Gastrocnemius medialis (tissue), 4 donors: ENCODE measurements at places on chromosomes 4 and X.

- DNase-seq = no peak
- no peaks in the 10 kb centered on the region for H3K4me1 ChIP-seq
- H3K36me3 ChIP-seq = no peaks in the 10 kb centered on the region
- H3K4me3 ChIP-seq = no peak overlapping the region
Observed at GRCh38 chr4:68361146-68361589, 11.3 kb upstream of the YTHDC1 start.

- DNase-seq = no peak
- peak within 1 kb of the TSS; percentile 94 for H3K27ac ChIP-seq
- H3K4me1 ChIP-seq = peaks cover 29% of the 10 kb centered on the region
- peak within 1 kb of the TSS; percentile 84 for H3K4me3 ChIP-seq
Observed at GRCh38 chrX:53422861-53423306, at the start of gene RIBC1. Gene RIBC1 (plus strand): TSS chrX:53422873. CDS start chrX:53426277, 3,404 bp downstream.

GRCh38 chrX:129954804-129955203, 27.6 kb upstream of the BCORL1 start:
- H3K36me3 ChIP-seq = no peaks in the 10 kb centered on the region
- H3K4me3 ChIP-seq = no peak overlapping the region
- no peaks in the 10 kb centered on the region for H3K4me1 ChIP-seq
- no peak overlapping the region for H3K27ac ChIP-seq
- H3K27me3 ChIP-seq = no peaks in the 10 kb centered on the region
- DNase-seq = no peak

GRCh38 chr4:79923281-79923680, 149.7 kb downstream of the ANTXR2 start:
- H3K36me3 ChIP-seq = no peaks in the 10 kb centered on the region
- DNase-seq = no peak
- H3K27me3 ChIP-seq = no peaks in the 10 kb centered on the region
- H3K27ac ChIP-seq = no peak overlapping the region
- no peak overlapping the region for H3K4me3 ChIP-seq

GRCh38 chr4:112402098-112402497, 104.9 kb downstream of the ALPK1 start:
- no peaks in the 10 kb centered on the region for H3K4me1 ChIP-seq
- H3K27me3 ChIP-seq = no peaks in the 10 kb centered on the region
- no peak for DNase-seq
- H3K4me3 ChIP-seq = no peak overlapping the region
- no peak overlapping the region for H3K27ac ChIP-seq

- no peaks in the 10 kb centered on the region for H3K27me3 ChIP-seq
- H3K27ac ChIP-seq = no peak overlapping the region
- no peak for DNase-seq
Observed at GRCh38 chr4:11489453-11490083, 60.9 kb upstream of the HS3ST1 start.

GRCh38 chr4:153535772-153536513, 69.8 kb downstream of the TMEM131L start:
- no peaks in the 10 kb centered on the region for H3K27me3 ChIP-seq
- peak overlapping the region; percentile 14 for H3K27ac ChIP-seq
- no peak for DNase-seq
- H3K4me1 ChIP-seq = peaks cover 91% of the 10 kb centered on the region
- no peaks in the 10 kb centered on the region for H3K36me3 ChIP-seq
- H3K4me3 ChIP-seq = no peak overlapping the region

- no peaks in the 10 kb centered on the region for H3K27me3 ChIP-seq
- H3K27ac ChIP-seq = peak overlapping the region; percentile 74
- no peak for DNase-seq
- H3K36me3 ChIP-seq = no peaks in the 10 kb centered on the region
Observed at GRCh38 chr4:151532001-151532708, 123.2 kb downstream of the FHIP1A start.

DNA sequence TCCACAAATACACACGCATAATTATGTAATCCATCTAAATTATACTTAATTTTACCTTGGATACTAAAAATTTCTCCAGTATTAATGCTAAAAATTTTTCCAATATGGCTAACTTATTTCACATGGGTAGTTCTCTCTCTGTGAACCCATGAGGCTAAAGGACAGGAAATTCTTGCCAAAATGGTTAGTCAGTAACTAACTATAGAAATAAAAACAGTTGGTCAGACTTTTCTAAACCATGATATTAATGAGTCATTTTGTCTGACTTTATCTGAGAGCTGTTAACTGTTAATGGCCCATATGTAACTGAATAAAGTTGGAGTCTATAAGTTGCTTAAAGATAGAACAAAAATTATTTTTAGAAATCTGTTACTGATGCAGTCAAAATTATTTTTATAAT, 549.4 kb downstream of the TLL1 start:
- H3K27me3 ChIP-seq = no peaks in the 10 kb centered on the region
- H3K4me1 ChIP-seq = no peaks in the 10 kb centered on the region
- no peak overlapping the region for H3K4me3 ChIP-seq
- DNase-seq = no peak
- H3K27ac ChIP-seq = no peak overlapping the region

DNA sequence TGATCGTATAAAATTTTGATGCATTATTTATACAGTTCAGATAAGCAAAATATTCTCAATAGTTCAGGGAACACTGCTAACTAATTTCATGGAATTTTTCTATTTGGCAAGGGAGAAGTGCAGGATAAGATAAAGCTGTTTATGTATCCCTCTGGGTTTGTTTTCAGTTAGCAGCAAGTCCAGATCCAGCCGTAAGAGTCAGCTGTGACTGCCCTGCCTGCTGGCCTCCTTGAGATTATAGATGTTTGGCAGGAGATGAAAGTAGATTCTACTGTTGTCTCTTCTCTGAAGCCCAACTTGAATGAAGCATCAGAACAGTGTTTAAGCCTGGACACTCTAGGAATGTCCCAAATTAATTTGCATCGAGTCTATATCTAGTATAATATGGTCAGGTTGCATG, 29.5 kb downstream of the ANTXR2 start:
- no peak for DNase-seq
- no peaks in the 10 kb centered on the region for H3K36me3 ChIP-seq
- H3K4me1 ChIP-seq = peaks cover 10% of the 10 kb centered on the region
- no peak overlapping the region for H3K27ac ChIP-seq
- H3K27me3 ChIP-seq = no peaks in the 10 kb centered on the region

DNA sequence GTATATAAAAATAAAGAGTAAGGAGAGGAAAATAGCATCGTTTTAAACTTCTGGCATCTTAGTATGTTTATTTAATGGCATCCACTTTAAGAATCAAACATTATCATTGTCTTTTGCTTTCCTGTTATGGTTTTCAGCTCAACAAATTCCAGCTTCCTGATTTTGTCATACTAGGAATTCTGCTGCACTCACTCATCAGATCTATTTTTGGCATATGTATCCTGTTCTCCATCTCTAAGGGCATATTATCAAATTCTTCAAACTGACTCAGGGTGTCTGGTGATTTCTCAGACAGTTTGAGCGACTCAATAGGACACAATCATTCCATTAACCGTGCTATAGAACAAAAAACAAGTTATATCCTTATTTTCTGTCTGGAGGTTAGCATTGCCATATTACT, 248.5 kb upstream of the DIAPH2 start:
- no peaks in the 10 kb centered on the region for H3K36me3 ChIP-seq
- no peaks in the 10 kb centered on the region for H3K4me1 ChIP-seq
- H3K27ac ChIP-seq = no peak overlapping the region

DNA sequence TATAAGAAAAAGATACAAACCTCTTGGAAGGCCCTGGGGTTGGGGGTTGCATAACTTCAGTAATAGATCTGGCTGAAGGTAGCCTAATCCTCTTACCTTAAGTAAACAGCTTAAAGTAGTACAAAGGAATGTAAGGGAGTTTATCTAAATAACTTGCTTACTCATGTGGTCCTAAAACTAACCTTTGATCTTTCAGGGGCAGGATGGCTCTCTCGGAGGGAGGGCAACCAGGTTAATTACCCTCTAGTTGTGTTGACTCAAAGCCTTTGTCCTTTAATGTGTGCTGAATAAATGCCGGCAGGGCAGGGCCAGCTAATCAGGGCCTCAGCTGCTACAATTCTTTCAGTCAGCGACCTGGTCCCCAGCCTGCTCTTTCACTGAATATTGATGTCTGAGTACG, 822.0 kb upstream of the SLIT2 start:
- H3K27me3 ChIP-seq = no peaks in the 10 kb centered on the region
- H3K4me1 ChIP-seq = no peaks in the 10 kb centered on the region
- no peak overlapping the region for H3K27ac ChIP-seq

DNA sequence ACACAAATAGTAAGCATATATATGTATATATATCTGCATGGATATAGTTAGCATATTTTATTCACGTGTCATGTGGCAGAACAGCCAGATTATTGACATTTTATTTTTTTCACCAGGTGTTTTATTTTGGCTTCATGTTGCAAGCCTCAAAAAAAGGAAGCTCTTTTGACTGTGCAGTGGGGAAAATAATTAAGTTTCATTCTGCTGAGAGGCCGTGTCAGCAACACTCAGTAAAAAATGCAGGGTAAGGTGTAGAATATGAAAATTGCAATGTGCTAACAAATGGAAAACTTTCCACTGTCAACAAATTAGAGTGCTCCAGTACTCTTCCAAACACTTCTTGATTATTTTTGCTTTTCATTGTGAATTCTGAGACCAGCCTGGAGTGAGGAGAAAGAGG, 511.5 kb downstream of the GLUD2 start:
- DNase-seq = no peak
- no peaks in the 10 kb centered on the region for H3K36me3 ChIP-seq

DNA sequence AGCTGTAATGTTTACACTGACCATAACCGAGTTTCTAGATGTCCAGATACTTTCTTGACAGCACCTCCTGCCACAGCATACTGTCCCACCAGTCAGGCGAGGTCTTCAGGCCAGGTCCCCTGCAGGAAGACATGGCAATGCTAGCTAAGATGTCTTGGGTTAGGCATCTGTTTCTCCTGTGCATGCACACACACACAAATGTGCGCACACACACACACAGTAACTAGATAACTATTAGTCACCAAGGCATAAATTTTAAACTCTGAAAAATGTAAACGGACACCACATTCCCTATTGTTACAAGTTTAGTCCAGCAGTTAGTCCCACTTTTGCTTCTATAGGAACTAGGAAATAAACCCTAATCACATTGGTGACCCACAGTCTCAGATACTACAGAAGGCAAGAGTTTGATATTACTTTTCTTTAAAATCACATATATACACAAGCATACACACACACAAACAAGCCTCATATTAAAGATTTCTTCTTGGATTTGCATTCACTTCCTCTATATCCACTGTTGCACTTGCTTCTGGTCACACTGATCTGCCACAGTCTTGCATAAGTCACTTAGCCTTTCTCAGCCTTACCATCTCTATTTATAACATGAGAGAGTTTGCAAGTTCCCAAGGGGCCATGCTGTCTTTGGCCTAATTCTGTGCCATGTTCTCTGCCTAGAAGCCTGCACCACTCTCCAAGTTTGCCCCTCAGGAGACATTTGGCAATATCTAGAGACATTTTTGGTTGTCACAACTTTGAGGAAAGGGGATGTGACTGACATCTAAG, 32.2 kb downstream of the IL21 start:
- H3K36me3 ChIP-seq = no peaks in the 10 kb centered on the region
- no peak for DNase-seq
- H3K4me1 ChIP-seq = no peaks in the 10 kb centered on the region
- H3K4me3 ChIP-seq = no peak overlapping the region
- H3K27me3 ChIP-seq = no peaks in the 10 kb centered on the region

DNA sequence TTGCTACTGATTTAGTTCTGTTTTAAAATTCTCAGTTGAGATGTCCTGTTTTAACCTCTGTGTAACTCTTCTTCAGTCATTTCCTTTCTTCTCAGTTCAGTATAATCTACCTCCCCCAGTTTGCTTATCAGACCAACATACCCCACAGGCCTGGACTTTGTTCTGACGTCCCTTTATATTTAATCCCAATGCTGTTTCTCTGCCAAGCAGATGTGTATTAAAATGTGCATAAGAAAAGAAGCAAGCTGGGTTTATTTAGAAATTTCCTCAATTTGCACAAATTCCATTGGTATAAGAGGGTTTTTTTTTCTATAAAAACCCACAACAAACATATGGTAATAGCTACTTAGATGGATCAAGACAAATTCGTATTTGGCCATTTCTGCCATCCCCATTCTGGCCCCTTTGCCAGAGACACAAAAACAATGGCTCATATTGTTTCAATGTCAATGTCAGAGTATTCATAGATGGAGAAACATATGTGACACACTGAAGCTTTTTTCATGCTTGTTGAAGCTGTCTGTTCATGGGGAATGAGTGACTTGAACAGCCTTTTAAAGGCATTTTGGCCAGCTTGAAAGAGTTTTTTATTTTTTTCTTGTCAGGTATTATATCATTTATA, 24.5 kb downstream of the HCCS start:
- H3K27me3 ChIP-seq = no peaks in the 10 kb centered on the region
- H3K27ac ChIP-seq = no peak overlapping the region
- H3K4me3 ChIP-seq = no peak overlapping the region
- DNase-seq = no peak
- H3K4me1 ChIP-seq = peaks cover 7% of the 10 kb centered on the region

DNA sequence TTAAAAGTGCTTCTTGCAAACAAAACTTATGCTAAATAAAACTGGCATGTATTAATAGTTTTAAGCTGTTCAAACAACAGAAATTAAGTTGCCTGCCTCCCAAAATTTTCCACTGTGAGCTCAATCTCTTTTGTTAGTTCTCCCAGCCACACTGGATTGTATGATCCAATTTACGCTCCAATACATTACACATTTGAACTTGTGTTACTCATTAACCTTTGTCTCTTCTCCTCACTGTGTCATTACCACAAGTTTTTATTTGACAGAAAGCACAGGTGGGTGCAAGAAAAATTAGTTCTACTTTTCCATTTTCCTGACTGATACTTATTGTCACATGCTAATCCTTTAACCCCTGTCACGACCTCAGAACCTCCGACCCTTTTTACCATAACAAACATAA, 55.5 kb downstream of the SHISA3 start:
- no peak for DNase-seq
- H3K4me3 ChIP-seq = no peak overlapping the region
- H3K27me3 ChIP-seq = no peaks in the 10 kb centered on the region

GRCh38 chrX:149531599-149531998, 9.2 kb upstream of the EOLA1 start:
- no peak overlapping the region for H3K27ac ChIP-seq
- no peaks in the 10 kb centered on the region for H3K36me3 ChIP-seq
- H3K4me1 ChIP-seq = no peaks in the 10 kb centered on the region
- DNase-seq = no peak

GRCh38 chr4:144495944-144496343, 150.0 kb upstream of the HHIP start:
- DNase-seq = no peak
- H3K36me3 ChIP-seq = no peaks in the 10 kb centered on the region
- H3K4me3 ChIP-seq = no peak overlapping the region
- no peak overlapping the region for H3K27ac ChIP-seq
- no peaks in the 10 kb centered on the region for H3K27me3 ChIP-seq

- H3K36me3 ChIP-seq = no peaks in the 10 kb centered on the region
- H3K4me1 ChIP-seq = no peaks in the 10 kb centered on the region
Observed at GRCh38 chrX:51456246-51456645, 40.1 kb downstream of the NUDT11 start.
